ENCODE measurements at places on chromosomes 2 and 18. TPM values are rescaled to one million over a fixed set of nuclear protein-coding genes. Genes with fewer than 3 reads are reported as not detected.

- no peaks in the 10 kb centered on the region for H3K27me3 ChIP-seq
- H3K4me1 ChIP-seq, result no peaks in the 10 kb centered on the region
- no peak for DNase-seq
- H3K36me3 ChIP-seq, result no peaks in the 10 kb centered on the region
- no peak overlapping the region for H3K4me3 ChIP-seq
These were observed 422.1 kb downstream of the PARD3B start for GRCh38 chr2:204967199-204967960.

Gene NEU4
- 107 TPM for total RNA-seq

DNA sequence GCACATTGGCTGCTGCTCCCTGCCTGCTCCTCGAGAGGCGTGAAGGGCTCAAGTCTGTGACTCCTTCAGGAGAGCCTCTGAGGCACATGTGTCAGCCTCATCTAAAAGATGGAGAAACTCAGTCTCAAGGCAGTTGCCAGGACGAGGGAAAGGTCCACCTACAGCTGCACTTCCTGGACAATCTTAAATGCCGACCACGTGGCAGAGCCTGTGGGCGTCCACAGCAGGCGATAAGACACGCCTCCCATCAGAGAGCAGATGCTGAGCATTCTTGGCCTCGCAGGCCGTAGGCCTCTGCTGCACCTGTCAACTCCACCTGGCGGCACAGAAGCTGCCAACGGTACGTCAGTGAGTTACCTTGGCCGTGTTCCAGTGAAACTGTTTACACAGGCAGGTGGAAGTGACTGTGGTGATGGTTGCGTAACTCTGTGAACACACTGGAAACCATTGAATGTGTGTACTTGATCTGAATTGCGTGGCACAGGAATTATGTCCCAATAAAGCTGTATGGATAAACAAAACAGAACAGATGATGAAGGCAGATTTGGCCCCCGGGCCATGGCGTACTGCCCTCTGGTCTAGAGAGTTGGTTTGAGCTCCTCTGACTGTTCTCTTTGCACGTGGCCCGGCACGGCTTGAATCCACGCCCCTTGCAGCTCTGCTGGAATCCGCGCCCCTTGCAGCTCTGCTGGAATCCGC lies 114.5 kb downstream of the RNF144A start:
- H3K27me3 ChIP-seq, result no peaks in the 10 kb centered on the region
- H3K4me3 ChIP-seq, result no peak overlapping the region
- peaks cover 37% of the 10 kb centered on the region for H3K4me1 ChIP-seq
- H3K27ac ChIP-seq, result no peak overlapping the region
- peak; percentile 98 for DNase-seq

DNA sequence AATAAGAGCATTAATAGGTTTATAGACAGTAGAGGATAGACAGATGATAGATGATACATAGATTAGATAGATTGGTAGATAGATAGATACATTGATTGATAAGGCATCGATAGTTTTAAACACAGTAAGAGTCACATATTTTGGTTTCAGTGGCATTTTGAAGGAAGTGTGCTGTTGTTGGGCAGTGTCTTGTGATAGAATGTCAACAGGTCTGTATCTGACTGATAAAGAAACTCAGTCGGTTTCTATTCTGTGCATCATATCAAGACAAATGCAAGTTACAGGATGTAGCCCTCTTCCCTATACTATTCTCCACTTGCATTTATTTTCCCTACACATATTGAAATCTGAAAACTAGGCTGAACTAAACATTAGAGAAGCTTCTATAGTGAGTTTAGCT lies 1229.0 kb upstream of the ZEB2 start:
- peaks cover 30% of the 10 kb centered on the region for H3K4me1 ChIP-seq
- no peak overlapping the region for H3K27ac ChIP-seq
- H3K36me3 ChIP-seq, result no peaks in the 10 kb centered on the region
- no peaks in the 10 kb centered on the region for H3K27me3 ChIP-seq
- no peak overlapping the region for H3K4me3 ChIP-seq

DNA sequence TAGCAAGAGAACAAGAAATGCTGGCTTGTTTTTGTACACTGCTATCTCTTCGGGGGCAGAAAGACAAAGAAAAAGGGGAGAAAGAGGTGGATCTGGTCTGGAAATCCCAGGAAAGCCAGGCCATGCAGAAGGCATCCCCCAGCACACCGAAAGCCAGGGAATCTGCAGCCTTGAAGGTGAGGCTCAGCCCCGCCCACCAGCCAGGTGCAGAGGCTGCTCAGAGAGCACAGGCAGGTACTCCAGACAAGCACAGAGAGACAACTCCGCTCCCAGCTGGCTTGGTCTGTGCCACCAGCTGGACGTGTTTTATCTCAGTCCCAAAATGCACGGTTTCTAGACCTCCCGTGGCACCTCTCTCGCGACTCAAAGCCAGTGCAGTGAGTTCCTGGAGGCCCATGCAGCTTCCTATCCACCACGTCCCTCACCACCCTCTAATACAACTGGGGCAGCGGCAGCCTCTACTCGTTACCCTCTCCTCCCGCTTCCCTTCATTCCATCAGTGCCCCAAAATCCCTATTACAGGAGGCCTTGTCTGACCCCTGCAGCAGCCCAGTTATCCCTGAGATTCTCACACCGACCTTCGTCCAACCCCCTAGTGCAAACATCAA lies 62.8 kb downstream of the HDAC4 start:
- H3K27me3 ChIP-seq, result no peaks in the 10 kb centered on the region
- H3K4me3 ChIP-seq, result no peak overlapping the region
- no peak overlapping the region for H3K27ac ChIP-seq
- no peak for DNase-seq

- DNase-seq, result no peak
- H3K4me1 ChIP-seq, result no peaks in the 10 kb centered on the region
- no peaks in the 10 kb centered on the region for H3K27me3 ChIP-seq
- no peaks in the 10 kb centered on the region for H3K36me3 ChIP-seq
- no peak overlapping the region for H3K4me3 ChIP-seq
These were observed 280.2 kb downstream of the CTNNA2 start for GRCh38 chr2:79793006-79793405.

GRCh38 chr2:190170673-190171072 lies 108.1 kb upstream of the MSTN start:
- no peaks in the 10 kb centered on the region for H3K36me3 ChIP-seq
- no peak overlapping the region for H3K4me3 ChIP-seq
- H3K4me1 ChIP-seq, result no peaks in the 10 kb centered on the region
- H3K27me3 ChIP-seq, result no peaks in the 10 kb centered on the region
- H3K27ac ChIP-seq, result no peak overlapping the region
